ENCODE measurements at places on chromosomes 12 and 14. TPM values are rescaled to one million over a fixed set of nuclear protein-coding genes. Genes with fewer than 3 reads are reported as not detected.
A peak's percentile ranks its signal among the peaks of the same experiment; 100 is the strongest.

ERP27 gene
- 1.4 TPM for total RNA-seq

GRCh38 chr12:55901881-55902490, 25.7 kb downstream of the PYM1 start:
- no peak for DNase-seq

DNA sequence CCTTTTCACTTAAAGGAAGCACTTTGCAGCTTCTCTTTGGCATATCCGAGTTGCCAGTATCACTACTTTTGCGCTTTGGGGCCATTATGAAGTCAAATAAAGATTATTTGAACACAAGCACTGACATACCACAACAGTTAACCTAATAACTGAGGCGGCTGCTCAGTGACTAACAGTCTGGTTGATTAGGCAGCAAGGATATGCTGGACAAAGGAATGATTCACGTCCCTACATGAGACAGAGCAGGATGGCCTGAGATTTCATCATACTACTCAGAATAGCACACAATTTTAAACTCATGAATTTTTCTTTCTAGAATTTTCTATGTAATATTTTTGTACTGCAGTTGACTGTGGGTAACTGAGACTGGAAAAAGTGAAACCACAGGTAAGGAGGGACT, 56.9 kb upstream of the E2F7 start:
- no peak for DNase-seq

- DNase-seq, result peak; percentile 84
Measured at GRCh38 chr14:96805956-96806355, 8.8 kb downstream of the VRK1 start.

HECTD4 gene
- total RNA-seq, result 57.0 TPM

GRCh38 chr14:85165094-85165493, 364.9 kb upstream of the FLRT2 start:
- no peak for DNase-seq

ZBTB39 gene
- 4.6 TPM for total RNA-seq

MLF2 gene
- 149 TPM for total RNA-seq

DNA sequence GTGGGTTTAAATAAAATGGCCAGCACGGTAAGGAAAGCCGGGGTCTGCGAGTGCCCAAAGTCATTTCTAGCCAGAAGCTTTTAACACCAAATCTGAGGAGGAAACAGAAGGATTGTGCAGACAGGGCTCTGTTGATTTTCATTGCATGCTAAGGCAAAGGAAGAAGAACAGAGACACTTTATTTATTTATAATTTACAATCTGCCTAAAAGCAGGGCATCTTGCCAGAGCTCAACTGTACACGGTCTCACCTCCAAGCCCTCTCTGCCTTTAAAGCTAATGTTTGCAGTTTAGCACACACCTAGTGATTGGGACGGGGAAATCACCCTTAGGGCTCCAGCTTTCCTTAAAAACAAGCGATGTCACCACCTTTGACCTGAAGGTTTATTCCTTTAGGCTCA, 4.0 kb downstream of the KCNA5 start:
- no peak for DNase-seq

RDH16 gene
- 0.19 TPM for total RNA-seq

DNA sequence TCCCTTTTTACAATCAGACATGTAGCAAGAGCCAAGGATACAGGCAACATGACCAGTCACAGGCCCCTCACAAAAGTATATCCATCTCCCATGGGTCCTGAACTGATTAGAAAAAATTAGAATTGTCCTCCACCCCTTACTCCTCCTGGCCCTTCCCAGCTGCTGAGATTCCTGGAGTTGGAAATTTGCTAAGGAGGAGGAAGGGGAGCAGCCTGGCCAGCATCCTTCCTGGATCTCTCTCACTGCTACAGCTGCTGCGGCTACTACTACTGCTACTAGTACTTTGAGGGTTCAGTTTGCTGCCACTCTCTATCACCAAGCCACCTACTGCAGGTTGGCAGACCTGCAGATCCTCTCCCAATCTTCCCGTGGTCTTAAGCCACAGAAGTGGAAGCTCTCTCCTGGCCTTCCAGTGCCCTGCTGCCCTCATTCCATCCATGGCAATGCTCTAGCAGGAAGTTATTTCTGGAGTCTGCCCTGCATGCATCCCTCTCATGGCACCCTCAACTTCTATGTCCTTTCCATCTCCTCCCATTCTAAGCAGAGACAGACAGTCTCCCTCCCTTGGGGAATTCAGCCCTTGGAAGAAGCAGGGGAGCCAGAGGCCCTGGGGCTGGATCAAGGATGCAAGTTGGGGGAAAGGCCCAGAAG, 1.0 kb downstream of the ITGA7 start:
- DNase-seq, result no peak

DNA sequence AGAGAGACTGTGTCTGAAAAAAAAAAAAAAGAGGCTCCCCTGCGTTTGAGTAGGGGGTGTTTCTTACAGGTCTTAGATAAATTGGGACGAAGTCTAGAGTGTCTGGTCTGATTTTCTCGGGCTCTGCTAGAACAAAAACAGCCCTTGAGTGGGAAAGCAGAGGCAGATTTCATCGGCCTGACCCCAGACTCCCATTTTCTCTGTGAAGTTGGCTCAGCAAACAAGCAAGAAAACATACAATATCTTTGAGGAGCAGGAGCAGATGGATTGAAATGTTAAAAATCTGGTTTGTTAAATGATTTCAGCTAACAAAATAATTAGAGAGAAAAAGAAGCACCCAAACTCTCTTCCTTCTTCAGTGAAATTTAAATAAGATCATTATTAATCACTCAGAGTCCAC, 44.1 kb downstream of the DERA start:
- DNase-seq, result no peak

CLEC4D gene
- total RNA-seq, result 0.41 TPM

SSTR1 gene
- total RNA-seq, result 6.1 TPM

KRT83 gene
- not detected for total RNA-seq

DNA sequence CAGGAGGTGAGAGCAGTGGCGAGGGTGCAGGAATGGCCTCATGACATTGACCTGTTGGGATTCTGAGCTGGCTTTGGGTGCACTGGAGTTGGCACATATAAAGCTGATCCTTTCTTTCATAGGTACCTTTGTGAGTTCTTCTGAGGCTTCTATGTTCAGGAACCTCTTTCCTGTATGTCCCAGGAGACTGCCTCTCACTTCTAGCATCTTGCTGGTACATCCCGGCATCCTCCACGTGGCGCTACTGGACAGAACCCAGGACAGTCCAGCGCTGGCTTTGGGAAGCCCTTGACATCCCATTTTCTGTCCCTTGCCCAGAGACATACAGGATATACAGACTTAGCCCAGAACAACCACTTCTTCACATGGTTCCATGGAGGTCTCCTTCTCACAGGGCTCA, 44.4 kb upstream of the BATF start:
- peak; percentile 7 for DNase-seq

DNA sequence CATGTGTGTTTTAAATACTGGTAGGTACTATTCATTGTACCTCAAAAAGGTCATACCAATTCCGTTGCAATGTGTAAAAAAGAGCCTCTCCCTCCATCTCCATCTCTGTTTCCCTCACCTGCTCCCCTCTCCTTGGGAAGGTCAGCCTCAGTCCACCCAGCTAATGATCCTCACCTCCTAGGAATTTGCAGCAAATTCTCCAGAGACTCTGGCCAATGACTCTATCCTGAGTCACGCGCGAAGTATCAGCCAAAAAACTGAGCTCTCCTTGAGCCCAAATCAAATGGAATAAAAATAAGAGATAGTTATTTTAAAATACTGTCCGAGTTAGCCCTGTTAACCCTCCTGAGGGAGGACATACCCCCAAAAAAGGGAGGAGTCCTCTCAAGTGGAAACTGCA, 148.4 kb downstream of the DPF3 start:
- no peak for DNase-seq

DNA sequence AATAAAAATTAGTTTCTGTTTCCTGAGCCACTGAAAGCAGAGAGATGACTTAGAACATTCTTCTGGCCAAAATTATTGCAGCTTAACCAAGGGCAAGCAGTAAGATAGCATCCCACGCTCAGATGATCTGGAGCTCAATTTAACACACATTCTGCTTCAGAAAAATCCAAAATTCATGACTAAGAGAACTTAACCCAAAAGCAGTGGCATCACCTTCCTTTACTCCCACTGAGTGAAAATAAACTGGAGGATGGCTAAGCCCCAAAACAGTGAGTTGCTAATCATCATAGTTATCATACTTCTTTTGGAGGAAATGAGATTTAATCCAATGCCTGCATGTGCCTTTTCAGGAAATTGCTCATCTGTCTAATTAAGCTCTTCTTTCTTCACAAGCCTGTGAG, 195.4 kb downstream of the DUSP6 start:
- DNase-seq, result no peak

RPL10L gene
- total RNA-seq, result 6.7 TPM

DNA sequence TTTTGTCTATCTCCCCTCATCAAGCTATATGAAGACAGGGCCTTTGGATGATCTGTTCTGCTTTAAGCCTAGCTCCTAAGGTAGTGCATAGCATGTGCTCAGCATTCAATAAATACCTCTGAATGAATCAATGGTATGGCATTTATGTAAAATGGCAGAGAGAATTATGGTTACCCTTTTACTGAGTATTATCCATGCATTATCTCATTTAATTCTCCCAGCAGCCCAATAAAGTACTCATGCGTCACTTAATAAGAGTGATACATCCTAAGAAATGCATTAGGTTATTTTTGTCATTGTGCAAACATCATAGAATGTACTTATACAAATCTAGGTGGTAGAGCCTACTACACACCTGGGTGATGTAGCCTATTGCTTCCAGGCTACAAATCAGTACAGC, 269.7 kb downstream of the KSR2 start:
- no peak for DNase-seq

GRCh38 chr12:107593713-107594381, 91.8 kb upstream of the PWP1 start:
- no peak for DNase-seq

- DNase-seq, result no peak
Measured at GRCh38 chr12:52195065-52195730, 3.4 kb upstream of the KRT80 start.

GRCh38 chr12:130427381-130427887, 89.7 kb downstream of the PIWIL1 start:
- DNase-seq, result no peak

AQP2 gene
- not detected for total RNA-seq

- no peak for DNase-seq
Measured at GRCh38 chr14:104404922-104405321, 174.6 kb upstream of the C14orf180 start.

GRCh38 chr12:87642245-87642644, 387.0 kb downstream of the C12orf50 start:
- no peak for DNase-seq
